Activated CD8-positive, alpha-beta memory T cell treated with anti-CD3 and anti-CD28 coated beads for 24 hours (primary cell): ENCODE measurements at places on chromosomes 6 and 20.

DNA sequence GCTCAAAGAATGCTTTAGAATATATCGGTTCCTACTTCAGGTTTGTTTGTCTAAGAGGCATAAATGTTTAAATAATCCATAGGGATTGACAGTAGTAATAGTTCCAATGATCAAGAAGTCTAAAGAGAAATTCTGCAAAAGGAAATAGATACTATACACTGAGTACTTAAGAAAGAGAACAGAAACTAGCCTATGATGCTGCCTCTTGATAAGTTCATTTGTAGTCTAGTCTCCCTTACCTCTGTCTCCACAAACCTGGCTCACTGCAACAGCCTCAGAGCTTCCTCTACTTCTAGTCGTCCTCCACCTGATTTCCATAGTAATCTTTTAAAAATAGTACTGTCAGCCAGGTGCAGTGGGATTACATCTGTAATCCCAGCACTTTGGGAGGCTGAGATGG is 511.8 kb downstream of the LMBRD1 start:
- DNase-seq = no peak

DNA sequence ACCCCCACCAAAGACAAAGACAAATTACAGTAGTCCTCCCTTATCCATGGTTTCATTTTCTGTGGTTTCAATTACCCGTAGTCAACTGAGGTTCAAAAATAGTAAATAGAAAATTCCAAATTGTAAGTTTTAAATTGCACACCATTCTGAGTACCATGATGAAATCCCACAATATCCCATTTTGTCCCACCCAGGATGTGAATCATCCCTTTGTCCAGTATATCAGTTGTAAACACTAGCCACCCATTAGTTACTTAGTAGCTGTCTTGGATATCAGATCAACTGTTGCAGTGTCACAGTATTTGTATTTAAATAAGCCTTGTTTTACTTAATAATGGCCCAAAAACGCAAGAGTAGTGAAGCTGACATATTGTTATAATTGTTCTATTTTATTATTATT is 364.0 kb upstream of the ARID1B start:
- no peak for DNase-seq

DNA sequence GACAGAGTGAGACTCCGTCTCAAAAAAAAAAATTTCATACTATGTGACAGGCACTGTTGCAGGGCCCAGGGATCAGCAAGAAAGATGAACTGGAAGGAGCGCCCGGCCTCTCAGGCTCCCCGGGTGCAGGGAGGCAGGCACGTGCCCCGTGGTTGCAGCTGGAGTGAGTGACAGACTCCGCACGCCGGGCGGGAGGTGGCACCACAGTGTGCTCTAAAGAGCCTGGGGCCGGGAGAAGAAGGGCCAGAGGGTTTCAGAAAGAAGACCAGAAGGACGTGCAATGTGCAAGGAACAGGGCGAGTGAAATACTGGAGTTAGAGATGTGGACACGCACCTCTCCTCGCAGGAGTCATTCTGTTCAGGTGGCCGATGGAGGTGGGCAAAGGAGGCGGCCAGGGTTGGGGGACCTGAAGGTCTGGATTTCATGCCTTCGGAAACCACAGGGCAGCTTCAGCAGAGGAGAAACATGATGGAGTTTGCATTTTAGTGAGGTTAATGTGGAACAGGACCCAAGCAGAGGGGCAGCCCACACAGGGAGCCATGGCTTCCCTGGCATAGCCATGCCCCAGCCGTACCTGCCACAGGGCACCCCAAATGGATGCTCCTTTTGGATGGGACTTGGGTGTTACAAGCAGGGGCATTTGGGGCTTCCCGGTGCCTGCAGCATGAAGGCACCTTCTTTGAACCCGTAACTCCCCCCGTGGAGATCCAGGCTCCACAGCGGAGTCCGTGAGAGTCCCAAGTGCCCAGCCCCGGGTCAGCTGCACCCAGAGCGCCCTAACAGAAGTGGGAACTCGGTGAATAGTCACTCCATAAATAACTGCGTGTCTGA is 226.2 kb downstream of the ERMARD start:
- DNase-seq = no peak

DNA sequence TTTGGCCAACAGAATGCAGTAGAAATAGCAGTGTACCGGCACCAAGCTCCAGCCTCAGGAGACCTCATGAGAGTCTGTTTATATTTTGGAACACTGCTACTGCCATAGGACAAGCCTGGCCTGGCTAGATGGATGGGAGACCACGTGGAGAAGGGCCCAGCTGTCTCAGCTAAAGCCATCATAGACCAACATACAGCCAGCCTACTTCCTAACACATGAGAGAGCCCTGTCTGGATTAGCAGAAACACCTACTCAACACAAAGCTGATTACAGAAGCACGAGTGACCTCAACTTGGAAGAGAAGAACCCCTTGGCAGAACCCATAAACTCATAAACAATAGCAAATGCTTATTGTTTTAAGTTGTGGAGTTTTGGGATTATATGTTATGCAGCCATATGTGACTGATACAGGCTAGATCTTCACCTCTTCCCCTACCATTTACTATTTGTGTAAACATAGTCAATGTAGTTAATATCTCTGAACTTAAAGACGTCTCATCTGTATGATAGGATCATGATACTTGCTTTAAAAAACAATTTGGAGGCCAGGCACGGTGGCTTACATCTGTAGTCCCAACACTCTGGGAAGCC is 199.4 kb upstream of the ZNF217 start:
- peak; percentile 28 for DNase-seq

DNA sequence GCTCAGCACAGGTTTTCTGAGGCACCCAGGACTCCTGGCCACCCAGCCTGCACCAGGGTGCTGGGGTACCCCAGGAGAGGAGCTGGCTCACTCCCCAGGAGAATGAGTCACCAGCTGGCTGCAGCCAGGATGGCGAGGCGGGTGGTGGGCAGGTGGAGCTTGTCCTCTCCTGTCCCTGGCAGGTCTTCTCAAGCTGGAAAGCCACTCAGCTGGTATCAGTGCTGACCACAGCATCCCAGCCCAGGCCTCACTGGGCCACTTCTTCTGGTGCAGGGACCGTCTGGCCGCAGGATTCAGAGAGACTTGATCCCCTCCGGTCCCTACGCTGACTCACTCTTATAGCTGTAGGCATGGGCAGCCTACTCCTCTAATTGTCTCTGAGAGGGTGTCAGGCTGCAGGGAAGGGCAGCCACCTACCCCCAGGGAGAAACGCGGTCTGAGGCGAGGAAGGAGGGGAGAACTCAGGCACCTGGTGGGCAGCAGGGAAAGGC is 22.2 kb downstream of the TFEB start:
- no peak for DNase-seq

DNA sequence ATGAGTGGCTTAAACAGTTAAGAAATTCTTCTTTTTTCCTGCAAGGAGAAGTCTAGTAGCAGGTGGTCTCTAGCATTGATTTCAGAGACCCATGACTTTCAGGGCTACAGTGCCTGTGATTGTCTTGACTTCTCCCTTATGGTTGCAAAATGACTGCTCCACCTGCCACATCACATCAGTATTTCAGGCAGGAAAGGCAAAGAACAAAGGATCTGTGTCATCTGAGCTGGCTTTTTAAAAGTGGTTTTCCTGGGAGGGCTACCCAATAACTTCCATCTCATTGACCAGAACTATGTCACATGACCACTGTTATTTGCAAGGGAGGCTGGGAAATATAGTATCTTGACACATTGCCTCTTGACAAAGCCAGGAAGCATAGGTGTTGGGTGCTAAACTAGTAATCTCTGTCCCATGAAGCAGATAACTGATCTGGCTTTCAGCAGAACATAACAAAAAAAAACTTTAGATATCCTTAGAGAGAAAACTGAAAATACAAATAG is 226.2 kb downstream of the DHX35 start:
- DNase-seq = no peak

DNA sequence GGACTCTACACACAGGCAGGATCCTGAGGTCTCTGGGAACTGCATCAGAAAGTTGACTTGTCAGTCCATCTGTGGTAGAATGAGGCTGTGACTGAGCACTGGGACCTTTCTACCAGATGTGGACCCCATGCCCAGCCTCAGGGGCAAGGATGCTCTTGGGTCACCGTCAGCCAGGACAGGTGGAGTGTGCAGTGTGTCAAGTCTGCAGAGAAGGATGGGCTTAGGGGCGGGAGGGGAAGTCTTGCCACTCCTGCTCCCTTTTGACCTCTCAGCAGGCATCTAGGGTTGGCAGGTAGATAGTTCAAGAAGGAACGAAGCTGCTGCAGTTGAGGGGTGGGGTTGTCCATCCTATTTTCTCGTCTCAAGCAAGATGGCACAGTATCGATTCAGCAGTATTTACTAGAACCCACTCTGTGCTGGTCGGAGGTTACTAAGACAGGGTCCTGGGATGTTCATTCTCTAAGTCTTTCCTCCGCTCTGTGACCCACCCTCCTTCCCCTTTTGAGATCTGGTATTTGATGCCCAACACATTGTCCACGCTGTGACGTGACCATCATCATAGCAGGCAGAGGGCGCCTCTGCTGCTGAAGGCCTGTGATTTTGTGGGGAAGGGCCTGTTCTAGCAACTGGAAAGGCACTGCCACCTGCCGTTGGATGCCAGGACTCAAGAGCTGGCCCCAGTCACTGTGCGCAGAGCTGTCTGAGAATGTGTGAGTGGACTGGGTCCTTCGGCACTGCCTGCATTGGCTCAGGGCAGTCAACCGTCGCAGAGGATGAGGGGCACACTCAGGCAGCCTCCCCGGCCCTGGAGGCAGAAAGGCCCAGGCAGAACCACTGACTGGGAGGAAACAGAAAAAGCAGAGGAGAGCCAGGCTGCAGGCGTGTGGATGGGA is 23.2 kb downstream of the RBCK1 start:
- DNase-seq = no peak

DNA sequence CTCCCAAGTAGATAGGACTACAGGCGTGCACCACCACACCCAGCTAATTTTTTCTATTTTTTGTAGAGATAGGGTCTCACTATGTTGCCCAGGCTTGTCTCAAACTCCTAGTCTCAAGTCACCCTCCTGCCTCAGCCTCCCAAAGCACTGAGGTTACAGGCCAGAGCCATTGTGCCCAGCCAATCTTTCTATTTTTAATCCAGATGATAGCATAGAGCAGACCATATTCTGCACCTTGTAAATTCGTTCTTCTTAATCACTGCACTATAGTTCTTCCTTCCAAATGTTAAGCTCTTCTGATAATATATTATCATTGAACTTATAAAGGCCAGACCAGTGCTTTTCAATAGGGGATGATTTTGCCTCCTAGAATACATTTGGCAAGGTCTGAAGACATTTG is 24.0 kb upstream of the CNKSR3 start:
- DNase-seq = no peak

GRCh38 chr20:50004229-50004628 is 21.4 kb downstream of the SNAI1 start:
- DNase-seq = no peak
